H7 (cell line): ENCODE measurements at places on chromosomes 4 and X. TPM values are rescaled to one million over a fixed set of nuclear protein-coding genes. Genes with fewer than 3 reads are reported as not detected.

TMEM33 gene
- total RNA-seq = 42.7 and 61.7 TPM in 2 replicates

FAM50A gene
- total RNA-seq = 44.0 and 46.6 TPM in 2 replicates

FOXR2 gene
- total RNA-seq = not detected in 2 replicates

TCEAL3 gene
- 3.5 and 5.8 TPM in 2 replicates for total RNA-seq

TSPAN7 gene
- total RNA-seq = 1.1 and 1.5 TPM in 2 replicates

F11 gene
- total RNA-seq = 0.28 and 0.30 TPM in 2 replicates

NSUN7 gene
- 19.8 and 26.5 TPM in 2 replicates for total RNA-seq

INPP4B gene
- total RNA-seq = 1.8 and 2.2 TPM in 2 replicates

FAM236C gene
- total RNA-seq = not detected in 2 replicates

MTM1 gene
- 15.9 and 22.4 TPM in 2 replicates for total RNA-seq

MAGIX gene
- total RNA-seq = 0.21 and 1.00 TPM in 2 replicates

PTTG2 gene
- total RNA-seq = not detected in 2 replicates

ABCD1 gene
- 12.2 and 17.1 TPM in 2 replicates for total RNA-seq

SH3D19 gene
- total RNA-seq = 24.8 and 26.8 TPM in 2 replicates

ADGRL3 gene
- total RNA-seq = 6.8 and 15.7 TPM in 2 replicates

CSAG1 gene
- not detected in 2 replicates for total RNA-seq

TMEM35A gene
- 1.4 and 2.3 TPM in 2 replicates for total RNA-seq

RBM47 gene
- total RNA-seq = 97.9 and 116 TPM in 2 replicates

SATL1 gene
- 0.03 and 0.11 TPM in 2 replicates for total RNA-seq

FAT1 gene
- 83.9 and 108 TPM in 2 replicates for total RNA-seq

XPNPEP2 gene
- 0.10 and 0.52 TPM in 2 replicates for total RNA-seq

C4orf50 gene
- 0.10 and 0.11 TPM in 2 replicates for total RNA-seq

NLRP2B gene
- not detected in 2 replicates for total RNA-seq

TLR1 gene
- total RNA-seq = 0.03 TPM in 1 of 2 replicates, not detected in the other

RPL36A gene
- total RNA-seq = 794 and 812 TPM in 2 replicates

RTL9 gene
- 0.04 and 0.07 TPM in 2 replicates for total RNA-seq

PASD1 gene
- total RNA-seq = not detected in 2 replicates

PDE5A gene
- total RNA-seq = 17.2 and 24.4 TPM in 2 replicates

RAB41 gene
- not detected in 2 replicates for total RNA-seq

KIF4A gene
- total RNA-seq = 25.7 and 36.0 TPM in 2 replicates

AFP gene
- 4.2 and 5.4 TPM in 2 replicates for total RNA-seq

AKAP14 gene
- not detected in 2 replicates for total RNA-seq

CLDN34 gene
- total RNA-seq = 0.52 TPM in 1 of 2 replicates, not detected in the other

GUCY1A1 gene
- 0.10 TPM in 1 of 2 replicates, not detected in the other for total RNA-seq

P2RY10 gene
- total RNA-seq = not detected in 2 replicates

PALLD gene
- total RNA-seq = 9.0 and 10.3 TPM in 2 replicates

THOC2 gene
- 43.3 and 65.8 TPM in 2 replicates for total RNA-seq
